ENCODE measurements at places on chromosomes 4 and X.

DNA sequence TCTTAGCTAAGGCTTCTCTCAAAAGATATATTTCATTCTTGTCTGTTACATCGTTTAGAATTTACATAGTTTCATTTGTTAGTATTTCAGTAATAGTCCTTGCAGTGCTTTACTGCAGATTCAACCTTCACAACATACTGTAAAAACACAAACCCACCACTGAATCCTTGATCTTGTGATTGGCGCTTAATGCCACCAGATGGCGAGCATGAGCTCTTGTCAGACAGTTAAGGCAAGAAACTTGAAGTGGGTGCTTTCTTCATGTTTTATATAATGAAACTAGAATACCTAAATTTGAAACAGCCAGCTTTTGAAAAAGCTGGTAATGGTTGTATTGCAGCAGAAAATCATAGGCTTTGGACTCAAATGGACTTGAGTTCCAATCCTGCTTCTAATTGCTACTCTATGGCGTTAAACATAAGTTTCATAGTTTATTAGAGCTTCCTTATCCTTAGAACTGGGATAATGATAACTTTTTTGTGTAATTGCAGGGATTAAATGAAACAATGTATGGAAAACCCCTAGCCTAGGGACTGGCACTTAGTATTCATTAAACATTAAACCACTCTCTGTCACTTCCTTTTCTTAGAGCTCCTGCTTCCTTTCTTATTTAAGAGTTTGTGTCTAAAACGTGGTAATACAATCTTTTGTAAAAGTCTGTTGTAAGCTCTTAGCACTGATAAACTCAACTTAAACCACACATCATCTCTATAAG, 95.1 kb downstream of the USP9X start:
- DNase-seq: no peak

GRCh38 chrX:20438871-20439526, 172.3 kb upstream of the RPS6KA3 start:
- no peak for DNase-seq

DNA sequence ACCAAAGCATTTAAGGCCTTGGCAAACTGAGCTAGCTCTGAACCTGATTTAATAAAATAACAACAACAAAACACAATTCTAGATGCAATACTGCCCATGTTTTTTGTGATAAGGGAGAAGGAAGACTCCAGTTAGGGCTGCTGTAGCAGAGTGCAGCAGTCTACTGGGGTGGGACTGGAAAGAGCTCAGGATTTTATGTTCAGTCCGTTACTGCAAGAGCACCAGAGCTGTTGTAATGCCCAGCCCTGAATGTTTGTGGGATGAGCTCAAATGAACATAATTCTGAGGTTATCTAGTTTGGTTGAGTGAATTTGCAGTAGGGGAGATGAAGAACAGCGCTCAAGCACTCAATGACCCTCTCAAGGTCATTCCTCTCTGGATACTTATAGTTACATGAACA, 743.8 kb downstream of the FAT4 start:
- no peak for DNase-seq

GRCh38 chrX:112866175-112866574, 25.5 kb upstream of the AMOT start:
- no peak for DNase-seq

DNA sequence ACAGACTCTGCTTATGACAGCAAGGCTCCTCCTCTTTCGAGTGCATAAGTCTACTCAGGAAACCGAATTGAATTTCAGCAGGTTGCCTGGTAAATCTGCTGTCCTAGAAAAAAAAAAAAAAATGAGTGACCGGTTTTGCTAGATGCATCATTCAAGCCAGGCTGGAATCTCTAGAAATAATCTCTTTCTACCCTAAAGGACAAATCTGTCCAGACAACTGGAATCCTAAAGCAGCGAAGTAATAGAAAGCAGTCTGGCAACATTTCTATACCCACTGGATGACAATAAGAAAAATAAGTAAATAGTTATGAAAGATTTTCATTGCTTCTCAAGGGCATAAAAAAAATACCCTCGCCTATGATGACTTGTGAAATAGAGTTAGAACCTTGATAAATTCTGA, 703.5 kb downstream of the RPA4 start:
- no peak for DNase-seq

DNA sequence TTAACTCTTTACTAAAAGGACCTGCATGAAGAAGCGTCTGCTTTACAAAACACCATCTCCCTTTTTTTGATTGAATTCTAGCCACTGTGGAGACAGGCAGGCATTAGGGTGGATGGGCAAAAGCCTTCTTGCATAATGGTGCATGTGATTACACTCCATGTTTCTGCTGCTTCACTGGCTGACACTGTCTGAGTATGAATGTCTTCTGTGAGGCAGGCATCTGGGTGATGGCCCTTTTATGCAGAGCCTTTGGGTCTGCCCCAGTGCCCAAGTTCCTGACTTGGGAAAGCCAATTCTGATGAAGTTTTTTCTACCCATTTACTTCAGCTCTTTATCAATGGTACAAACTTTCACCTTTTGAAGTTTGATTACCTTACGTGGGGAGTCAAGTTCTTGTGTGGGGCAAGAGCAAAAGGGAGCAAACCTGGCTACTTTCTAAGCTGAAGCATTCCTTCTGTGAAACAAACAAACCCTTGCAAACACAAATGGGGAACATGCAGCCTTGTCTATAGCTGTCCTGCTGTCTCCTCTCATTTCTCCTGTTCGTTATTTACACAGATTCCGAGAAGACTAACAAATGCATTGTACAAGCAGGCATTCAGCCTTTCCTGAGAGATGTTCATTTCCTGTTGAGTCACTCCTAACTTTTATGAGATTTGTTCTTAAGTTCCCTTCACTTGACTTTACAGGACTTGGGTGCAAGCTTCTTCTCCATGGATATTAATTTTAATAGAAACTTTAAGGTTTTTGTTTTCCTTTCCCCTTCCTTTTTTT, 301.9 kb downstream of the TLL1 start:
- no peak for DNase-seq

- DNase-seq: no peak
These were observed 4.3 kb upstream of the DCHS2 start for GRCh38 chr4:154495867-154496266.

DNA sequence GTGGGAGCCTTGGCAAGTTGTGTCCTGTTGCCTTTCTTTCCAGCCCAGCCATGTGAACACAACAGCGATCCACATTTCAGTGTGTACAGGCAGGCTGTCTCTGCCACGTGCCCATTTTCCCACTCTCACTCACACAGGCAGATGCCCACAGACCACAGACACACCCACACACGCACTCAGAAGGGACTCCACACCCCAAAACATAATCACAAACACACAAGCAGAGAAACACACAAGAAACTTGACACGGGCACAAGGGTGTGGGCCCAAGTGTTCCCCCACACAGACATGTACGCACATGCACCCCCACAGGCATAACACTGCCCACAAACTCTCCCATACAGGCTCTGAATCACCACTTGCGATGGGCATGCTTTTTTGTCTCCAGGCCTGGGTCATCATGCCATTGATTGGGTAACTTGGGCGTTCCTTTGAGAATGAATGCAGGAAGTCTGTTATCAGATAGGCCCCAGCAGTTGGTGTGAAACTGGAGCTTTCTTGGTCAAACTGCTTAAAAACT, 84.3 kb downstream of the NBDY start:
- no peak for DNase-seq

- no peak for DNase-seq
These were observed 23.2 kb upstream of the FAM90A26 start for GRCh38 chr4:9146967-9147366.

GRCh38 chr4:147830102-147830463, 98.2 kb downstream of the ARHGAP10 start:
- DNase-seq: no peak

GRCh38 chr4:42306221-42307109, 90.8 kb upstream of the SHISA3 start:
- DNase-seq: no peak

- no peak for DNase-seq
These were observed 113.6 kb downstream of the CNKSR2 start for GRCh38 chrX:21487832-21488231.

DNA sequence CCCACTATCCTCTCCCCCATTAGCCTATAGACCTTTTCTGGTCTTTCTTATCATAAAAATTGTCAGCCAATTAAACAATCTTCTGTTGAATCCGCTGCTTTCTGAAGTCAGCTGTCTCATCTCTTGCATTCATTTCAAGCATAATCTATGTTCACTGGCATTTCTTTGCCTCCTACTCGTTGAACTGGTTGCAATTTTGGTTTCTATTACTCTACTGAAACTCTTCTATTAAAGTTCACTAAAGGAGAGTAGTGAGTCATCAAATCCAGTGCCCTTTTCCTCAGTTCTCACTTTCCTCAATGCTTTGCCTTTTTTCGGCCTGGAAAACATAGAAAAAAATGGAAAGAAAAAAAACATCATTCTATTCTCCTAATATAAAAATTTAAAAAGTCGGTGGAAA, 23.9 kb upstream of the CXCL13 start:
- DNase-seq: no peak

- DNase-seq: no peak
These were observed 111.4 kb upstream of the EOLA2 start for GRCh38 chrX:150049647-150050046.

DNA sequence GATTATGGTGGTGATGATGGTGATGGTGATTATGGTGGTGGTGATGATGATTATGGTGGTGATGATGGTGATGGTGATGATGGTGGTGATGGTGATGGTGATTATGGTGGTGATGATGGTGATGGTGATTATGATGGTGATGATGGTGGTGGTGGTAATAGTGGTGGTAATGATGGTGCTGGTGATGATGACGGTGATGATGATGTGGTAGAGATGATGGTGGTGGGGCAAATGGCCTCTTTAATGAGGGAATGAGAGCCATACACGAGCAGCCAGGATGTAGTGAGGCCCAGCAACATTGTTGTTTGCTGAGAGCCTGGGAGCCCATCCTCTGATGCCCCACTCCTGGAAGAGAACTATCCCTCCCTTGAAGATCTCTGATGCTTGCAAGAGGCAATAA, 29.0 kb downstream of the HMX1 start:
- DNase-seq: no peak

GRCh38 chr4:74970577-74970976, 37.7 kb downstream of the PARM1 start:
- DNase-seq: no peak

GRCh38 chr4:38935391-38936073, 67.9 kb downstream of the FAM114A1 start:
- DNase-seq: no peak

GRCh38 chr4:167779280-167779679, 313.1 kb upstream of the ANXA10 start:
- no peak for DNase-seq

- DNase-seq: no peak
These were observed 24.0 kb downstream of the CDKN2AIP start for GRCh38 chr4:183468210-183469095.

GRCh38 chr4:141416677-141417363, 196.1 kb downstream of the ZNF330 start:
- DNase-seq: no peak

- peak; percentile 3 for DNase-seq
These were observed 53.8 kb upstream of the OTUD4 start for GRCh38 chr4:145234091-145234706.
